ENCODE measurements at places on chromosomes 4 and X. TPM values are rescaled to one million over a fixed set of nuclear protein-coding genes. Genes with fewer than 3 reads are reported as not detected.
A peak's percentile ranks its signal among the peaks of the same experiment; 100 is the strongest.

GRCh38 chrX:136646602-136647239 lies 1.2 kb upstream of the CD40LG start:
- DNase-seq, result no peak

- DNase-seq, result no peak
These were observed 128.6 kb upstream of the VCX start for GRCh38 chrX:7714351-7714750.

DNA sequence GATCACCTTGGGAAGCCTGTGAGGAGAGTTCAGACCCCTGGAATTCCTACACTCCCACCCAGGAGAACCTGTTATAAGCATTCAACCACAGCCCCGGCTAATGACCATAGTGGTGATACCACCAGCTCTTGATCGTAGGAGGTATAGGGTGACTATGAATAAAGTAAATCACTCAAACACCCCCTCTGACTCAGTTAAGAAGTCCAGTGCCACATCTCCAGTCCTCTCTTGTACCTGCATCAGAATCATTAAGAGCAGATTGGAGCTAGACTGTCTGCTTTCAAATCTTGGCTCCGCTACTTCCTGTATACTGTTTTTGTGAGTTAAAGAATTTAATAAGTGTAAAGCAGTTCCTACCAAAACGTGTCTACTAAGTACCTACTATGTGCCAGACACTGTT lies 565.1 kb upstream of the DIPK2B start:
- no peak for DNase-seq

CCNB3 gene
- 1.8 TPM for polyA plus RNA-seq

DNA sequence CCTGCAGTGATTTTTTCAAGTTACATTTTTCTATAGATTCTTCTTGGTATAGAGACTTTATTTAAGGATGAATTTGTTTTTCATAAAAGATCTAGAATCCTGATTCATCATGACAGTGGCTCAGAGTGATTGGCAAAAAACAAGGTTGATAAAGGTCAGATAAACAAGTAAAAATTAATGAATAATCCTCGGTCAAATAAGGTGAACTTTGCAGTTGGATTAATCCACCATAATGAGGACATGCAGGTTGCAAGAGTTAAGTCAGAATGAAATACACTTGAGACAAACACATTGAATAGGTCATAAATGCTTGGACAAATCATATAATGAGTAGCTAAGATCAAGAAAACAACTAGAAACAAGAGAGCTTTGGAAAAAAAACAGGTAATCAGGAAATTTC lies 22.9 kb upstream of the UGT2B7 start:
- DNase-seq, result no peak

GRCh38 chrX:10156199-10157031 lies at the start of gene CLCN4:
CLCN4 (plus strand) TSS chrX:10156975; CDS start chrX:10185033, 28,058 bp downstream.
- DNase-seq, result peak; percentile 41

- no peak for DNase-seq
These were observed 6.1 kb downstream of the SCARB2 start for GRCh38 chr4:76207549-76207948.

RBMXL3 gene
- not detected for polyA plus RNA-seq

GRCh38 chr4:108829966-108830492 lies 67.2 kb upstream of the ETNPPL start:
- DNase-seq, result no peak

DNA sequence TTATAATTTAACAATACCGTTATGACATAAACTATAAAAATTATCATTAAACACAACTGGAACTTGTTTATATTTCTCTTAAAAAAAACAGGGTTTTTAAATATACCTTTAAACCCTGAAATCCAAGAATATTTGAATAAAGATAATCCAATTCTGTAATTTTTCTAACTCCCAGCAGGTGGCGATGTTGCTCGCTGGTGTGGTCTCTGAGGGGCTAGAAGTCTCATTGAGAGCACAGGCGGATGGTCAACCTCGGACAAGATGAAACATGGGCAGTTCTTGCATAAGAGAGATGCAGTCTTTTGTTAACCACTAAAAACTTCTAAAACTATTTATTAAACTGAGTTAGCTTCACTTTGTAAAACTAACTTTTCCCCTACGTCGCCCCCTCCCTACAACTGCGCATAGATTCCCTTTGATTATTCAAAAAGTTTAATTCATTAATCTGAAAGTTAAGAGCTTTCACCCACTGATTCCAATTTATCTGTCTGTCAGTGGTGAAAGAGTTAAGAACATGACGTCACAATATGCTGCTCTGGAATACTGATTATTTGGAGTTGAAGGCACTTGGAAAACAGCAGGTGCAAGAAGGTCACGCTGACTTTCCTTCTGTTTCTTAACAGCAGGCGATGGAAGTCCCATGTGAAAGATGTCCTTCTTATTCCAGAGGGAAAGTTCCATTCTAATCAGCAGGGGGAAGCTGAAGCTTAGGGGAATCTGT lies 29.5 kb downstream of the DMP1 start:
- DNase-seq, result peak; percentile 59

- DNase-seq, result no peak
These were observed 349.4 kb downstream of the FAT4 start for GRCh38 chr4:125663896-125664767.

GRCh38 chrX:99705701-99706100 lies 704.4 kb downstream of the PCDH19 start:
- no peak for DNase-seq

DNA sequence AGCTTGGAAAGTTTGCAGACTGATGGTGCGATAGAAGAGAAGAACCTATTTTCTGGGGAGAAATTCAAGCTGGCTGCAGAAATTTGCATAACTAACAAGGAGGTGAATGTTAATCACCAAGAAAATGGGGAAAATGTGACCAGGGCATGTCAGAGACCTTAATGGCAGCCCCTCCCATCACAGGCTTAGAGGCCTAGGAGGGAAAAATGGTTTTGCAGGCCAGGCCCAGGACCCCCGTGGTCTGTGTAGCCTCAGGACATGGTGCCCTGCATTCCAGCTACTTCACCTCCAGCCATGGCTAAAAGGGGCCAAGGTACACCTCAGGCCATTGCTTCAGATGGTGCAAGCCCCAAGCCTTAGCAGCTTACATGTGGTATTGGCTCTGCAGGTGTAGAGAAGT lies 207.1 kb upstream of the CXorf66 start:
- no peak for DNase-seq

SHROOM4 gene
- polyA plus RNA-seq, result 0.45 TPM

GRCh38 chr4:111641813-111642579 lies 503.3 kb upstream of the FAM241A start:
- peak; percentile 52 for DNase-seq

PDLIM3 gene
- 0.08 TPM for polyA plus RNA-seq

DNA sequence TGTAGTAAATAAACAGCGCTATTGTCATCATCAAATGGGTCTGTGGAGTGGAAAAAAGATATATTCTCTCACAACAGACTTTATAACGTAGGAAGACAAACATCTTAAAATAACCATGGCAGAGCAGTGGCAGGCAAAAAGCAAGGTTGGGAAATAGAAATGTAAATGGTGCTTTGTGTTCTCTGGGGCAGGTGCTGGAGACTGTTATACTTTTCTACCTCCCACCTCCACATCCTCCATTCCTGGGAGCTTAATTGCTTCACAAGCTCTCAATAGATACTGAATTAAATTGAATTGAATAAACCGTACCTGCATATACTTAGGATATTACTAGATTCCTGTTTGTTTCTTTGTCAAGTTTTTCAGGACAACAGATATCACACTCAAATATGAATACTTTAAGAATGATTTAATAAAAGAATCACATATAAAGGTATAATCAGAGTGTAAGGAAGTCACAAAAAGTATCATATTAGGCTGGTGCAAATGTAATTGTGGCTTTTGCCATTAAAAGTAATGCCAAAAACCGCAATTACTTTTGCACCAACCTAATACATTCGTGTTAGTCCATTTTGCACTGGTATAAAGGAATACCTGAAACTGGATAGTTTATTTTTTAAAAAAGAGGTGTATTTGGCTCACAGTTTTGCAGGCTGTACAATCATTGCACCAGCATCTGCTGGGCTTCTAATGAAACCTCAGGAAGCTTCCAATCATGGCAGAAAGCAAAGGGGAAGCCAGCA lies 367.3 kb downstream of the GRIA2 start:
- no peak for DNase-seq

DNA sequence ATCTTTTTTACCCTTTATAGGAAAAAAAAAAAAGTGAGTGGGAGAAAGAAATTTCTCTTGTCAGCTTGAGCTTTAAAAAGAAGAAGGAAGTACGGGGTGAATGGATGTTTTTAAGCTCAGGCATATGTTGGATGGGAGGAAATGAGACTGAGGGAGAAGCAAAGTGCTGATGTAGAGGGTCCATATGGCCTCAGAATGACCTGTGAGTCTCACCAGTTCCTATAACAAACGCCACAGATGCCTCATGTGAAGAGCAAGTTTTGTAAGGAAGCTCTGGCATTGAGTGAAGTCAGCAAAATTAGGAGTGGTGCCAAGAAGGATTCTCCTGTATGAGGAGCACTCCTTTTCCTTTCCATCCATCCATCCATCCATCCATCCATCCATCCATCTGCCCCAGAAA lies 214.6 kb downstream of the PTTG2 start:
- no peak for DNase-seq

DNA sequence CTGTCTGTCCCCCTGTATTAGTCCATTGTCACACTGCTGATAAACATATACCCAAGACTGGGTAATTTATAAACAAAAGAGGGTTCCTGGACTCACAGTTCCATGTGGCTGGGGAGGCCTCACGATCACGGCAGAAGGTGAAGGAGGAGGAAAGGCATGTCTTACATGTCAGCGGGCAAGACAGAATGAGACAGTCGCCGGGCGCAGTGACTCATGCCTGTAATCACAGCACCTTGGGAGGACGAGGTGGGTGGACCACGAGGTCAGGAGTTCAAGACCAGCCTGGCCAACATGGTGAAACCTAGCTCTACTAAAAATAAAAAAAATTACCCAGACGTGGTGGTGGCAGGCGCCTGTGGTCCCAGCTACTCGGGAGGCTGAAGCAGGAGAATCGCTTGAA lies 24.7 kb downstream of the IL3RA start:
- DNase-seq, result no peak

- no peak for DNase-seq
These were observed 100.0 kb downstream of the HMX1 start for GRCh38 chr4:8771666-8772065.

MAGEA3 gene
- polyA plus RNA-seq, result 84.2 TPM

PDE5A gene
- polyA plus RNA-seq, result 10.1 TPM

Data from SK-N-SH (cell line).